ENCODE measurements at places on chromosomes 6 and 20.
A peak's percentile ranks its signal among the peaks of the same experiment; 100 is the strongest.

- no peak for DNase-seq
Measured at GRCh38 chr6:23870496-23870895, 255.5 kb upstream of the NRSN1 start.

GRCh38 chr6:2876210-2877056 lies 26.7 kb downstream of the SERPINB9 start:
- DNase-seq: peak; percentile 85

GRCh38 chr6:144033816-144034735 lies 26.0 kb upstream of the PLAGL1 start:
- DNase-seq: peak; percentile 91

- no peak for DNase-seq
Measured at GRCh38 chr20:60040471-60041162, 82.4 kb downstream of the CDH26 start.

GRCh38 chr6:4398791-4399190 lies 263.4 kb upstream of the ECI2 start:
- no peak for DNase-seq

DNA sequence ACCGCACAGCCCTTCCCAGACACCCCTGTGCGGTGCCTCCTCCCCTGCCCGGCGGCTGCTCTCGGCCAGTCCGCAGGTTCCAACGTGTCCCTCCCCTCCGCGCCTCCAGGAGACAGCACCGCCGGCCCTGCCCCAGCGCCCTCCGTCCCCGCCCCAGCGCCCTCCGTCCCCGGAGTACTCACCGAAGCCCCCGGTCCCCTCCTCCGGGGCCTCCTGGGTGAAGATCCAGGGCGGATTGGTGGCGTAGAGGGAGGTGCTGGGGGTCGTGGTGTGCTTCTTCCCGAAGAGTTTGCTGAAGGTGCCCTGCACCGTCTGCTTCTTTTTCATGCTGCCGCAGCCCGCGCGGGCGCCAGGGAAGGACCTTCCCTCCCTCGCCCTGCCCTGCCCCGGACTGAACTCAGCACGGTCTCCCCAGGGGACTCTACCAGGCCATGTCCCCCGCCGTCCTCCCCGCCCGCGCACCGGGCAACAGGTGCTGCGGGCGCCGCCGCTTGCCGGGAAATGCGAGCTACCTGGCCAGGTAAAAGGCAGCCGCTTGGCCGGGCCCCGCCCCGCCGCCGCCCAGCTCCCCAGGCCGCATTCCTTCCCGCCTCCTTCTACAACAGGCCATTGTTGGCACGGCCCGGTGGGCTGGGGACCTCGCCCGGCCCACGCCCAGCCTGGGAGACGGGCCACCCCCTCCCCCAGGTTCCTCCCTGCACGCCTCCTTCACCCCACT lies at the start of gene C6orf132:
Gene C6orf132, minus strand, starts transcription at position 503 of the 718 bp plus-strand sequence. Its CDS starts 176 bp downstream, at position 327.
- DNase-seq: peak; percentile 78

GRCh38 chr6:138555421-138555988 lies 56.2 kb upstream of the NHSL1 start:
- DNase-seq: no peak

DNA sequence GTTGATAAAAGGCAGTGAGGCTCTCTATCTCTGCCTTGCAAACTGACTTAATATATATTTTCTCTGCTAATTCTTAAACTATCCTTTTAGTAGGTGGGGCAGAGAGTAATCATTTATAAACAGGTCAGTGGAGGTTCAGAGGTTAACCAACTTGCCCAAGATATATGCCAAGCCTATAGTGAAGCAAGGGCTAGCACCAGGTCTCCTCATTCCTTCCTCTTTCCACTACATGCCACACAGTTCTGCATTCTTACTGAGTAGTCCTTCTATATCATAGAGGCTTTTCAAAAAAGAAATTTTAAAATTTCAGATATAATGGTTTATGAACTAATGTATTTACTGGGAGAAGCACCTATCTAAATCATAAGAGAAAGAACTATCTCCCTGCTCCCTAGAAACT lies 8.5 kb downstream of the ARG1 start:
- DNase-seq: no peak

Measured in AG20443 (cell line).